Stimulated activated CD4-positive, alpha-beta T cell treated with anti-CD3 and anti-CD28 coated beads, Interleukin-15, amount 100 ng/mL, for 1 hour (primary cell): ENCODE measurements at places on chromosomes 7 and 10.

- no peak for DNase-seq
These were observed 120.1 kb upstream of the PLXNA4 start for GRCh38 chr7:132696332-132696731.

DNA sequence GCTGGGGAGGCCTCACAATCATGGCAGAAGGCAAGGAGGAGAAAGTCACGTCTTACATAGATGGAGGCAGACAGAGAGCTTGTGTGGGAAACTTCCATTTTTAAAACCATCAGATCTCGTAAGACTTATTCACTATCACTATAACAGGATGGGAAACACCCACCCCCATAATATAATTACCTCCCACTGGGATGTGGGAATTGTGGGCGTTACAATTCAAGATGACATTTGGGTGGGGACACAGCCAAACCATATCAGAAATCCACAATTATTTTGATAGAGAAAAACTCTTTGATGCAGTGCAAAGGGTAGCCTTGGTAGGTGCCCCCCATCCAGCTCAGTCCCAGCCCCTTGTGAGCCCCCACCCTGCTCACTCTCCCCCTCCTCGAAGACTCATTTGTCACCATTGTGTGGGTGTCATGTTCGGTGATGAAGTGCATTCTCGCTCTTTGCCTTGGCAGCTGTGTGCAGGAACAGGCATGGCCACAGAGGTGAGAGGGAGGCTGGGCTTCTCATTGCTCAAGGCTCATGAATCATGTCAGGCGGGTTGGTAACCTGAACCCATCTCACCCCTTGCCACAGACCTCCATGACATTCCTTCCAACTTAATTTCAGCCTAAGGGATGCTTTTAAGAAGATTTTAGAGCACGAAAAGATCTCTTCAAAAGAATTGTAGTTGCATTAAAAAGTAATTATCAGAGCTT lies 75.9 kb downstream of the BUB3 start:
- no peak for DNase-seq

GRCh38 chr10:129552119-129552518 lies 85.1 kb downstream of the MGMT start:
- no peak for DNase-seq

DNA sequence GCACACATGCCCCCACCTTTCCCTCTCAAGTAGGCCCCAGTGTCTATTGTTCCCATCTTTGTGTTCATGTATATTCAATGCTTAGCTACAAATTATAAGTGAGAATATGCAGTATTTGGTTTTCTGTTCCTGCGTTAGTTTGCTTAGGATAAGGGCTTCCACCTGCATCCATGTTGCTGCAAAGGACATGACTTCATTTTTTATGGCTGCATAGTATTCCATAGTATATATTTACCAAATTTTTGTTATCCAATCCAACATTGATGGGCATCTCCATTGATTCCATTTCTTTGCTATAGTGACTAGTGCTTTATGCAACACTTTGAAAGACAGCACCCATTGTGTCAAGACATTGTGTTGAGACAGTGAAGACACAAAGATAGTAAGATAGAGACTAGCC lies 19.0 kb upstream of the ABCB4 start:
- DNase-seq: no peak

- DNase-seq: no peak
These were observed 531.3 kb downstream of the ATRNL1 start for GRCh38 chr10:115624448-115624847.

DNA sequence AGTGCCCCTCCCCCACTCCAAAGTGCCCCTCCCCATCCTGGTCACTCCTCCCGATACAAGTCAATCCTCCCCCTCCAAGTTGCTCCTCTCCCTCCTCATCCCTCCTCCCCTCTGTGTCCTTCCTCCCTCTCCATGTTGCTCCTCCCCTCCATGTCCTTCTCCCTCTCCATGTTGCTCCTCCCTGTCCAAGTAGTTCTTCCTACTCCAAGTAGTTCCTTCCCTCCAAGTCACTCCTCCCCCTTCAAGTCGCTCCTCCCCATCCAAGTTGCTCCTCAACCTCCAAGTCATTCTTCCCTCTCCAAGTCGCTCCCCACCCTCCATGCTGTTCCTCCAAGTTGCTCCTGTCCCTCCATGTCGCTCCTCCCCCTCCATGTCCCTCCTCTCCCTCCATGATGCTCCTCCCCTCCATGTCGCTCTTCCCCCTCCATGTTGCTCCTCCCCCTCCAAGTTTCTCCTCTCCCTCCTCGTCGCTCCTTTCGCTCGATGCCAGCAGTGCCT lies 8.6 kb upstream of the WBP1L start:
- no peak for DNase-seq

DNA sequence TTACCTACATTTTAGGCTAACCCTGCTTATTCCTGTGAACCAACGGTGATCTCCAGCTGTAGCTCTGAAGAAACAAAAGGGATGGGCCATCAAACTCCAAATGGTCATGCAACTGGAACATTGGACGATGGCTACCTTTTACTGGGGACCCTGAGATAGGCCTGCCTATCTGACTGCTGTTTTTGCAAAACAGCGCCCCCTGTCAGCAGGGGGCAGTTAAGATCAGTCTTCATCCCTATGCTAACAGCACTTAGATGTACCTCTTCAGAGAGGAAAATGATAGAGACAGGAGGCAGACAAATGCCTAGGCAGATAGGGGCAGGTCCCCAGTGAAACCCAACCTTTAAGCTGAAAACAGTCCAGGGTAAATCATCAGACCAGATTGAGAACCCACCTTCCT lies 1085.4 kb upstream of the SORCS1 start:
- DNase-seq: no peak

DNA sequence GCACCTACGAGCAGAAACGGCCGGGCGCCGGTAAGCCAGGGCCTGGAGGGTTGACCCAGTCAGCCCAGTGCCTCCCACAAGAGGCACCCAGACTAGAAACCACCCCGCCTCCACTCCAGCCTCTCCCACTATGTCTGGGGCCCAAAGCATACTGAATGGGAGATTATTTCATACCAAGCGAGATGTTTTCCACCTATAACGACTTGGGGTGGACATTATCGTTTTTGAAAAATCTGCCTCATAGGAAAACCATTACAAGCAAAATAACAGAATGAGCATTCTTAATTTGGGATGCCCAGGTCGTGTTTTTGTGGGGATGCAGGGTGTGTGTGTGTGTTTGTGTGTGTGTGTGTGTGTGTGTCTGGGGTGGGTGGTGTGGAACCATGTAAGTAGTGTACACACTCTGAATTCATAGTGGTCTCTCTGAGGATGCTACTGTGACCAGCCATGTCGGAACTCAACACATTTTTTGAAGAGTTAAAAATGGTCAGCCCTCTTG lies 1.6 kb downstream of the HOXA6 start:
- no peak for DNase-seq

DNA sequence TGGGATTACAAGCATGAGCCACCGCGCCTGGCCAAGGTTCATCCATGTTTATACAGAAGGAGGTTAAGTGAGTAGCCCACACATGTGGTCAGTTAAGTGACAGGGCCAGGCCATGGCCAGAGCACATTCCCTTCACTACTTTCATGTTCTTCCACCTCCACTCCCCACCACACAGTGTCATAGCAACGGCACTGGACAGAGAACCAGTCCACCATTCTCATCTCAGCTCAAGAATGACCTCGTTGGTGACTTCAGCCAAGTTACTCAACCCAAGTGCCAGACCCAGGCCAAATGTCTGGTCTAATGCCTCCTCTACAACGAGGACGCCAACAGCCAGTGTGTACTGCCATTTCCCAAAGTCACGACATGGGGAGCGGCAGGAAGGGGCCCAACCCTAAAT lies 62.4 kb downstream of the INHBA start:
- no peak for DNase-seq

DNA sequence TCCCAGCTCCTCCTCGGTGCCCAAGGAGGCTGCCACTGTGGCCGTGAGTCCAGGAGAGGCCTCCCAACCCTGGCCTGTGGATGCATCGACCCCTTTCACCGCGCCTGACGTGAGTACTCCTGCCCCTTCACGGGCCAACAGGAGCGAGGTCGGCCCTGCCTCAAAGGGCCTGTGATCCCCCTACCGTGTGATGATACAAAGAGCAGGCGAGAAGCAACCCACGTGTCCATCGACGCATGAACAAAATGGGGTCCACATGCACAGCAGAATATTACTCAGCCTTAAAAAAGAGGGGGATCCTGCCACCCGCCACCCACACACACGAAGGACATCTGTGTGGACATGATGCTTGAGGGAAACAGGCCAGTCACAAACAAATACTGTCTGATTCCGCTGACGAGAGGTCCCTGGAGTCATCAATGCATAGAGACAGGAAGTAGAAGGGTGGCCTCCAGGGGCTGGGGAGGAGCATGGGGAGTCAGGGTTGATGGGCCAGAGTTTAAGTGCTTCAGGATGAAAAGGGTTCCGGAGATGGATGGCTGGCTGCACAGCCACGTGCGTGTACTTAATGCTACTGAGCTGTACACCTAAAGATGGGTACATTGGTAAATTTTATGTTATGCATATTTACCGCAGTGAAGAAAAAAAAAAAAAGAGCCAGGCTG lies 151.9 kb downstream of the PRKAG2 start:
- no peak for DNase-seq

GRCh38 chr7:85095806-85096205 lies 91.0 kb downstream of the SEMA3D start:
- DNase-seq: no peak

- no peak for DNase-seq
These were observed at the start of gene SEMA3A for GRCh38 chr7:84194484-84195271. TSS of gene SEMA3A (minus strand) at chr7:84194789. CDS start at chr7:84194586, 203 bp downstream.

GRCh38 chr10:121687095-121687813 lies 89.0 kb upstream of the FGFR2 start:
- DNase-seq: no peak

DNA sequence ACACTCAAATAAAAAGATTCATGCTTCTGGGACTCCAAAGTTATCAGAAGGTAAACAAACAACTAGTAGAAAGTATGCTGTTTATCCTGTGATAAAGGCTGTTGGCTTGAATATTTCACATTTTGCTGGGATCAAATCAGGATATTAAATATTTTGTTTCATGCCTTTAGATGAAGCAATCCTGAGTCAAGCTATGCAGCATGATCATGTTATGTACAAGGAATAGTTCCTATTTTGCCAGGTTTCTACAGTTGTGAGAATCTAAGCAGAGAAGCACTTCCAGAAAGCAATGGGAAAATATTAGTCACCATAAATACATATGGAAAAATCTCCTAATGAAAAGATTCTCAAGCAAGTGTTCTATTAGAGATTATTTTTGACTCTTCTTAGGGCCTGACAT lies 262.8 kb upstream of the PCDH15 start:
- DNase-seq: no peak

- no peak for DNase-seq
These were observed 210.4 kb downstream of the SKIDA1 start for GRCh38 chr10:21314906-21315644.

DNA sequence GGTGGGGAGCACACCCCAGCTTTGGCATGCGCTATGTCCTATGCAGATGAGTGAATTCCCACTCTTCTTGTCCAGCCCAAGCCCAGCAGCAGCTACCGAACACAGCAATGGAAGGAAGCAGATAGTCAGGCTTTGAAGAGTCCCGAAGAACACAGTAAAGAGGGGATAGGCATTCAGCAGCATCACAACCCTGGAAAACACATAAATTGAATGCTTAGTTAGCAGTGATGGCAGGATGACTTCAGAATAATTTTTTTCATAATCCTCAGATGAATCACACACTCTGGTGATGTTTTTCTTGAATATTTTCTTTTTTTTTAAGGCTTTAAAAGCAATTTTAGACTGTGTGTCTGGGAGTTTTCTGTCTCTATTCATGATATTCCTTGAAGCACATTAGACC lies 95.8 kb downstream of the CFAP58 start:
- no peak for DNase-seq

DNA sequence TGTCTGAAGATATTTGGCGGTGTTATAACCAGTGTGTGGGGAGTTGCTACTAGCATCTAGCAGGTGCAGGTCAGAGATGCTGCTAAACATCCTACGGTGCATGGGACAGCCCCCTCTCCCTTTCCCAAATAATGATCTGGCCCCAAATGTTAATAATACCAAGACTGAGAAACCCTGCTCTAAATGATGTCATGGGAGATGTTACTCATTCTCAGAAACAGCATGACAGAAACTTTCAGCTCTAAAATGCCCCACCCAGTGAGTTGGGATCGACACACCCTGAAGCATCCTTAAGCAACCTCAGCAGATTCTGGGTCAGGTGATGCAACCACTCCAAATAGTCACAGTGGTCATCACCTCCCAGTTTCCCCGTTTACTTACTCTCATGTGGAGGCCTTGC lies 108.8 kb upstream of the MPP7 start:
- DNase-seq: no peak

- no peak for DNase-seq
These were observed 107.0 kb downstream of the LARP4B start for GRCh38 chr10:824497-824896.

DNA sequence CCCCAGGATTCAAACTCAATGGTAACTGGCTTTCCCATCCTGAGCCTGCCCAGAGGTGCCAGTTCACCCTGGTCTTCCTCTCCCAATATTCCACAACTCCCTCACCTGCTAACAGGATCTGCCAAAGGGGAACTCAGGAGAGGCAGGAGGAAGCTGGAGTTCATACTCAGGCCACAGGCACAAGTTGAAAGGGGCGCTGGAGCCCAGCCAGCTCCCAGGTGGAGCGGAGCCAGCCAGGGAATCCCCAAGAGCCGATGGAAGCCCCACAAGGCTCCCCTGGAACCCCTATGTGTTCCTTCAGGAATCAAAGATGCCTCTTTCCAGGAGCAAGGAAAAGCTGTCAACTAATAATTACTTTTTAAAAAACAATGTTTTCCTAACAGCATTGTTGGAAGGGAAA lies 63.5 kb downstream of the SH3PXD2A start:
- DNase-seq: no peak

GRCh38 chr7:42907316-42907715 lies 4.6 kb downstream of the C7orf25 start:
- no peak for DNase-seq

GRCh38 chr7:73683788-73684693 lies 644 bp downstream of the BUD23 start:
- no peak for DNase-seq

- no peak for DNase-seq
These were observed 3.9 kb downstream of the FAM20C start for GRCh38 chr7:196283-196682.

DNA sequence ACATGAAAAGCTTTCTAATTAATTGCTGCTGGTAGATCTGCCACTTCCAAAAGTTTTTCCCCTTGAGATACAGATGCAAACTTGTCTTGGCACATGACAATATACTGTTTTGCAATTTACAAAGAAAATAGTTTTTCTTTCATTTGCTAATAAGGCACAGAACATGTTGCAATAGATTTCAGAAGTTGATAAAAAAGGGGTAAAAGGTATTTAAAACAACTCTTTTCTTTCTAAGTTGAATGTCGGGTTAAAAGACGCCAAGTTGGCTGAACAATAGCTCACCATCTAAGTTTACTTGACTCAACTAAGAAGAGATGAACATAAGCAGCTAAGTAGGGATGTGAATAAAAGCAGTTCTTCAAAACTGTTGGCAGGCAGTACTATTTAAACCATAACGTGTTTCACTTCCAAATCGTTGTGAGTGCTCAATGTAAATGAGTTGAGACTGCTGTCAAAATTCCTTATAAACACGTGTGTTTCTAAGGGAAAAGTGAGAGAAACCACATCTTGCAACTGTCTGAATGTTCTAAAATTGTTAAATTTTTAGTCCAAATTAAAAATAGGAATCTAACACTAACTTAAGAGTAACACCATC lies 14.5 kb upstream of the THSD7A start:
- no peak for DNase-seq
